ENCODE measurements at places on chromosomes 1 and 21.

DNA sequence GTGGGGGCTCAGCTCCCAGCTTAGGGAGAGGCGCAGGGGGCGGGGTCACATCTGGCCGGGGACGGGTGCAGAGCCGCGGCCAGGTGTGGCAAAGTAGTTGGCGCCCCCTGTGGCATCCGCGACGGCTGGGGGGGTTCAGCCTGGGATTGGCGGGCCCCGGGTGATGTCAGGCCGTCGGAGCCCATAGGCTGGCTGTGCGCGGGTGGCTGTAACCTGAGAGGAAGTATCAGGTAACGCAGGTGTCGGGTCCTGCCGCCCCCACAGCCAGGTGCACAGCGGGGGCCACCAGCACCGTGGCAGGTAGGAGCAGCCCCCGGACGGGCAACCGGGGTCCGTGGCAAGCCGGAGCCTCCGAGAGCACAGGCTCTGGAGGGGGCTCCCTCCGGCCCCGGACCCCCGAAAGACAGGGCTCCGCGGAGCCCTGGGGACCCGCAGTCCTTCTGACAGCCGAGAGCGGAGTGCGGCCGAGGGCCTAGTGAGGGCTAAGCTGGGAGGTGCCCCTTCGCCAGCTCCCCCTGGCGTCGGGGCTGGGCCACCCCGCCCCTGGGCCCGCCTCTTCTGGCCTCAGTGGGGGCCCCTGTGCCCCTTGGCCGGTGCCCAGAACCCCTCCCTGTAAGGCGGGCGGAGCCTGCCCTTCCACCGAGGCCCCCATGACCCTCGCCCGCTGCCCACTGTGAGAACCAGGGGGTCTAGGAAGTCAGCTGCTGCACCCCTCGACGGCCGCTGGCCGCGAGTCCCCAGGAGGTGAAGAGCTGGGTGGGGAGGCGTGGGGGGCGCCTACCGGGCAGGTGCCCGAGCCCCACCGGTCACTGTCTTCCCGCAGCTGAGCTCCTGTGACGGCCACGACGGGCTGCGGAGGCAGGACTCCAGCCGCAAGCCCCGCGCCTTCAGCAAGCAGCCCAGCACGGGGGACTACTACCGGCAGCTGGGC is 17.9 kb downstream of the TNFRSF25 start:
- no peak for DNase-seq

- no peak for DNase-seq
These were observed 3.6 kb downstream of the GIPC2 start for GRCh38 chr1:78049396-78049795.

- no peak for DNase-seq
These were observed 175.6 kb upstream of the DAB1 start for GRCh38 chr1:57599236-57599994.

- no peak for DNase-seq
These were observed 14.4 kb upstream of the TP53BP2 start for GRCh38 chr1:223860051-223860622.

DNA sequence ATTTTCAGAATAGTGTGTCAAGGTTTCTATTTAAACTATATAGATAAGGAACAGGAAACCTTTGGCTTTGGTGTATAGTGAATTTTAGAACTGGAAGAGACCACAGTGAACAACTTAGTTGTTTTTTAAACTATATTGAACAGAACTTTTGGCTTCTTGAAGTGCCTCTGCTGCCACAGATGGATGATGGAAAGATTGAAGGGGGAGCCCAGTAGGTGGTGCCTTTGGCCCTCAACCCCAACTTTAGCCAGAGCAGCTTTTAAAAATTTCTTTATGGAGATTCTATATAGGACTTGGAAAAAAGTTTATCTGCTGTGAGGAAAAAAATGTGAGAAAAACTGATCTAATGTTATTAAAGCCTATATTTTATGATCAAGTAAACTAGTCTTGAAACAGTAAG is 50.2 kb downstream of the SWT1 start:
- DNase-seq: no peak

DNA sequence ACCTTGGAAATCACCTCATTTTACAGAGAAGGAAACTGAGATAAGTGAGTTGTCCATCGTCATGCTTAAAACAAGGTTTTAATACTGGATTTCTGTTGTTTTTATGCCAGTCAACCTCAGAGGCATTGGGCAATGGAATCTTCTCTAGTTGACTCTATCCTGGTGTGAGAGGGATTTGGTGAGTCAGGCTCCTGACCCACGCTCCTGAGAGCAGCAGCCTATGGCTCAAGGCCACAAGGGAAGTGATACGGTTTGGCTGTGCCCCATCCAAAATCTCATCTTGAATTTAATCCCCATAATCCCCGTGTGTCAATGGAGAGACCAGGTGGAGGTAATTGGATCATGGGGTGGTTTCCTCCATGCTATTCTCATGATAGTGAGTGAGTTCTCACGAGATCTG is 90.1 kb downstream of the TLR5 start:
- DNase-seq: no peak

GRCh38 chr1:164842870-164843269 is 283.9 kb downstream of the PBX1 start:
- DNase-seq: no peak

DNA sequence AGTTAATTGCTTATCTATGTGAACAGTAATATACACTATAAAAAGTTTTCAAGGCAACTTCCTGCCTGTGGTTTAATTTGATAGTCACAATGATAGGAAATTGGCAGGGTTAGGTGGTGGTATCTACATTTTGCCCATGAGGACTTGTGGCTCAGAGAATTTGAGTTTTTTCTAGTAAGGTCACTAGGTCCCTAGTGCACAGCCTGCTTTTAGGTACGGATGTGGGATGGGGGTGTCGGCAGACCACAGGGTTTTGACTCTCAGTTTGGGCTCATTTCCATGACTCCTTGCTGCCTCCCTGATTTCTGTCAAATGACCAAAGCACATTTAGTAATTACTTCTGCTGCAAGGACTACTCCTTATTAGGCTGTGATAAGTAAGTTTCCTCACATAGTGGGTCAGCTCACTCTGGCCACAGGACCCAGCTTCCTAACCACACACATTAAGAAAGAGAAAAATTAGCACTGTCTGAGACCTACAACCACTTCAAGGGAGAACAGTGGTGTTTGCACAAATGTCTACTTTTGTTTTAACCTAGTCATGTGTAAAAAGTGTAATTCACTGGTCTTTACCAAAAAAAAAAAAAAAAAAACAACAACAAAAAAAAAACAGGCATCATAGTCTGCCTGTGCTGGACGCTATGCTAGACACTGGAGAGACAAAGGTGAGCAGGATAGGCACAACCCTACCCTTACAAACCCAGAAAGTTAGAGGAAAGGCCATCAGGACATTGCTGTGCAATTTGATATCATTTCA is 43.7 kb downstream of the MRPL39 start:
- DNase-seq: no peak

GRCh38 chr1:202810615-202811295 is at the start of gene PCAT6:
Gene PCAT6 (plus strand): TSS chr1:202810954.
- peak; percentile 76 for DNase-seq

All from activated naive CD4-positive, alpha-beta T cell (primary cell).